ENCODE measurements at places on chromosomes 2 and 18. TPM values are rescaled to one million over a fixed set of nuclear protein-coding genes. Genes with fewer than 3 reads are reported as not detected.

The LONRF2 gene
- not detected for total RNA-seq

GRCh38 chr2:112881217-112881985, 29.6 kb upstream of the IL37 start:
- DNase-seq, result peak; percentile 14

DNA sequence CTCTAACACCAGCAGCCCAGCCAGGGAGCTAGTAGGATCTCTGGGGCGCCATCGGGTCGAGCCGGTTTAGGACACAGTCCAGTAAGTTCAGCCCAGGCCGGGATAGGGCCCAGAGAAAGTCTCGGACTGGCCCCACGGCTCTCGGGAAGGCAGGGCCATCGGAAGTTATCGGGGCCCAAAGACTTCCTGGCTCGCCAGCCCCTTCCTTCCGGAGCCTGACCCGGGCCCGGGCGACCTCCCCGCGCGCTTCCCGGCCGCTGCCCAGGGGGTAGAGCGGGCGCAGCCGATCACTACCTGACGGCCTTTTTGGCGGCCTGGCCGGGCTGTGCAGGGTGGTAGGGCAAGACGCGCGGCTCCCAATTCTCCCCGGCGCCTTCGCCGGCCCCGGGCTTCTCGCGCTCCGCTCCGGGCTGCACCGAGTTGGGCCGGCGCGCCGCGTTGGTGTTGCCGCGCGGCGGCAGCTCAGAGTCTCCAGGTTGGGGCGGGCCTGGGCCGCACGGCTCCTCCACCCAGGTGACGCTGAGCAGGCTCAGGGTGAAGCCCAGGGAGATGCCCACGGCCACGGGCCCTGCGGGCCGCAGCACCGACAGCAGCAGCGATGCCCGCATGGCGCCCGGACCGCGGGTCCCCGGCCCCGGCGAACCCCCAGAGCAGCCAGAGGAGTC, 546 bp downstream of the CHPF start:
- peak; percentile 15 for DNase-seq

DNA sequence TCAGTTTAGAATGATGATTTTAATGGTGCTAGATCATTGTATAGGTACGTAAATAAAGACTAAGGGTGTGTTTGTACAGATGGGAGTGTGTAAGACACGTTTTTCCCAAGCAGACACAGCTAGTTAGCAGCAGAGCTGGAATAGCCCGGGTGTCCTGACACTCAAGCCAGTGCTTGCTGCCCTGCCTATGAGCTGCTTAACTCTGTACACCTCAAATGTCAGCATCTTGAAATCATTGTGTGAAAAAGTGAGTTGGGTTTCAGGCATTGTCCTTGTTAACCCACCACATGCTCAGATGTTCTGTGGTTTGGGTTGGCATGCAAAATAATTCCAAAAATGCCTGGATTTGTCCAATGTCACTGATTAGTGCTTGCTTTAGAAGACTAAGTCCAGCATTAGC, 13.0 kb upstream of the TET3 start:
- no peak for DNase-seq

DNA sequence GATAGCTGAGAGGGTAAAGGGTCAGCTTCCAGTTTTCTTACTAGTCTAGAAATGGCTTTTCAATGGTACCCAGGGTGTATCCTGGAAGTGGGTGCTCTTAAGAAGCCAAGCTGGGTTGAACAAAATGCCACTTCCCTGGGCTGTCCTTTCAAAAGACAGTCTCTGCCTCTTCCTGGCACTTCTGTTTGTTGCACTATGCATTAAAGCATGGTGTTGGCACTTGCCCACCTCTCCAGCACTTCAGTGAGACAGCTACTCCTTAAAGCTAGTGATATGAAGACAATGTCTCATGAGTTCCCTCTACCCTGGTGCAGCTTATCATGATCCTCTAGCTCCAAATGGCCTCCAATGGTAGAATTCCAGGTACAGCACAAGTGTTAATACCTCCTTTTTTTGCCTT, 74.3 kb upstream of the IGFBP5 start:
- no peak for DNase-seq

- no peak for DNase-seq
These were observed 273.6 kb upstream of the NRP2 start for GRCh38 chr2:205408696-205409095.

DNA sequence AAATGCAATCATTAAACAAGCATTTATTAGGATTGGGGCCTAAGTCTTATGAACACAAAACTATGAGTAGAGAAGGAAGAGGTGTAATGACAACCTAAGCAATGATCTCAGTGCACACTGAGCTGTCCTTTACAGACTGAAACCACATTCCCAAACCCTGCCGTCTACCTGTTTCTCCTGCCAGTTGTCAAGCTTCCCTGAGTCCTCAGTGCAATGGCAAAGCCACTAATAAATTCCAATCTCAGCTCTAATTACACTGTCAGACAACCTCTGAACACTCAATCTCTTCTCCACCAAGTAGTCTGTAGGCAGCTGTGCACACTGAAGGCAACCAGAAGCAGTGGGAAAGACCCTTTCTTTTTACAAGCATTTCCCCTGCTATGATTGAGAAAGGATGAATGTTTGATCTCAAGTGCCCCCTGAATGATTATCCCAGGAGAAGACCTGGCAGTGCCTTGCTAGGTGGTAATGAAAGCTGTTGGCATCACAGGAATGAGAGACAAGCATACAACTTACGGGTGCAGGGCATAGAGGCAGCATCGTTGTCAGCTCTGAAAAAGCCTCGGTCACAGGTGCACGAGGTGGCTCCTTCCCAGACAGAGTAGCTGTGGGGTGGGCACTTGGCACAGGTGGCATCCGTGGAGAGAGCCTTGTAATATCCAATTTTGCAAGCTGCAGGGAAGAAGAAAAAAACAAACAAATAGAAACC, 71.4 kb downstream of the EPHA4 start:
- DNase-seq, result no peak

The MOCOS gene
- under 0.01 TPM for total RNA-seq

The KATNAL2 gene
- total RNA-seq, result 0.40 TPM

DNA sequence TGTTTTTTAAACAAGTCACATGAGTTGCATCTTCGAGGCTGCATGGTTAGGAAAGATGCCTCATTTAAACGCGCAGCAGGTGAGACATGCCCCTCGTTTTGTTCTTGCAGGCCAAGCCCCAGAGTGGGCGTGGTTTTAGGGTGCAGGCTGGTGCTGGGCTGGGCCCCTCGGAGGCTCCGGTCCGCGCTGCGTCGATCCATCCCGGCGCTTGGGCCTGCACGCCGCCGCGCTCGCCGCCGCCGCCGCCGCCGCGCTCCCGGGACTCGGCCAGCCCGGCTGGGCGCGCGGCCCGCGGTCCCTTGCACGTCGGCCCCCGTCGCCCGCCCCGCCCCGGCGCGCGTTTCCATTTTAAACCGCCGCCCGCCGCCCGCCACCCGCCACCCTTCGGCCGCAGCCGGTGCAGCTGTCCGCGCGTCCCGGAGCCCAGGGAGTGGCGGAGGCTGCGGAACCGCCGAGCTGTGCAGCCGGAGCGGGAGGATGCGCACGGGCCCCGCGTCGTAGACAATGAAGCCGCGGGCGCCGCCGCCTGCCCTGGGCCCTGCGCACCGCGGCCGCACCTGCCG, 175.5 kb downstream of the AGAP1 start:
- DNase-seq, result peak; percentile 75

The IL36B gene
- total RNA-seq, result not detected

DNA sequence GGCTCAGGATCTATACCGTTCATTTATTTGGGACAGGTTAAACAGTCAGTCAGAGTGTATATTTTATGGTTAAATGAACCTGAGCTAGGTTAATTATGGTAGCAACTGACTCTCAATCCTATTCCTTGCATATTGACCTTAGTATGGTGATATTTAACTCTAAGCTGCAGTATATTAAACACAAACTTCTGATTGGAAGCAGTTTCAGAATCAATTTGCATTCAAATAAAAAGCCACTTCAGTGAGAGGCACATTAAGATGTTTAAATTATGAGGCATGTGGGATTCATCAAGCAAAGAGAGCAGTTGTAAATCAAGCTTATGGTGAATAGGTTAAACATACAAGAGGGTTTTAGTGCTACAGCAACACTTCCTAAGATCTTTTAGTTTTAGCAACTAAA, 40.4 kb downstream of the FRZB start:
- DNase-seq, result no peak

- DNase-seq, result no peak
These were observed 20.9 kb upstream of the TEX44 start for GRCh38 chr2:231571661-231572191.

DNA sequence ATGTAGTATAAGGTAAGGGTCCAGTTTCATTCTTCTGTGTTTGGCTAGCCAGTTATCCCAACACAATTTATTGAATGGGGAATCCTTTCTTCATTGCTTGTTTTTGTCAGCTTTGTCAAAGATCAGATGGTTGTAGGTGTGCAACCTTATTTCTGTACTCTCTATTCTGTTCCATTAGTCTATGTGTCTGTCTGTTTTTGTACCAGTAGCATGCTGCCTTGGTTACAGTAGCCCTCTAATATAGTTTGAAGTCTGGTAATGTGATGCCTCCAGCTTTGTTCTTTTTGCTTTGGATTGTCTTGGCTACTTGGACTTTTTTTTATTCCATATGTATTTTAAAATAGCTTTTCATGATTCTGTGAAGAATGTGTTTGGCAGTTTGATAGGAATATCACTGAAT, 222.1 kb downstream of the XIRP2 start:
- no peak for DNase-seq

- DNase-seq, result no peak
These were observed 295.8 kb upstream of the ACVR2A start for GRCh38 chr2:147549054-147549453.

The RAB17 gene
- 12.6 TPM for total RNA-seq

- DNase-seq, result no peak
These were observed 3.7 kb downstream of the MLPH start for GRCh38 chr2:237490795-237491194.

The VIT gene
- total RNA-seq, result 0.22 TPM

GRCh38 chr2:227906991-227907390, 35.6 kb downstream of the DAW1 start:
- no peak for DNase-seq

The MC5R gene
- not detected for total RNA-seq

DNA sequence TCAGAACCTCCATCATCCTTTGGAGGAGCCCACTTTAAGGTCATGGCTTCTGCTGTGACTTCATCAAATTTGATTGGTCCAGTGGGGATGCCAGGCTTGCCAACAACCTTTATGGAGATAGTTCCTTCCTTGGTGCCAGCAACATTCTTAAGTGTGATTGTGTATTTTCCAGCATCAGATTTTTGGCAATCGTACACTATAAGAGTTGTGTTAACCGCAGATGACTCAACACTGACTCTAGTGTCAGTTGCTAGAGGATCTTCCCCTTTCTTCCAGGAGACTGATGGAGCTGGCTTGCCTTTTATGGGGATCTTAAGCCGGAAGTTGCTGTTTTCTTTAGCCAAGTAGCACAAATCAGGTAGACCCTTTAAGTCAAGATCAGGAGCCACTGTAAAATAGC, 98.7 kb downstream of the PLEKHA3 start:
- peak; percentile 4 for DNase-seq

DNA sequence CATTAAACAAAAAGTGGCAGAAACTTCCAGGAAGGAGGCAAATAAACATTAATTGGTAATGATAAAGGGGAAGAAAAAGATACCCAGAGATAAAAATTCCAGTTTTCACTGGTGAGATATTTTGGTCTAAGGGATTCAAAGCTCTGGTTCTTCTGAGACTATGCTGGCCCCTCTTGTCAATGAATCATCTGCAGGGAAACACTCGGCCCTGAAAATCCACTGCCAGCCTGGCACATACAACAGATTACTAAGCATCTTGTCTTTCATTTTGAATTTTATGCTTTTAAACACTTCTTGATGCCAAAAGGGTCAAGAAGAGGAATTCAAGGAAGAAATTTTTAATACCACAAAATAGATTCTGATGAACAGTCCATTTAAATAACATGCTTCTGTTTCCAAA, 1603.8 kb upstream of the ZEB2 start:
- DNase-seq, result no peak

The LRRTM1 gene
- total RNA-seq, result not detected

DNA sequence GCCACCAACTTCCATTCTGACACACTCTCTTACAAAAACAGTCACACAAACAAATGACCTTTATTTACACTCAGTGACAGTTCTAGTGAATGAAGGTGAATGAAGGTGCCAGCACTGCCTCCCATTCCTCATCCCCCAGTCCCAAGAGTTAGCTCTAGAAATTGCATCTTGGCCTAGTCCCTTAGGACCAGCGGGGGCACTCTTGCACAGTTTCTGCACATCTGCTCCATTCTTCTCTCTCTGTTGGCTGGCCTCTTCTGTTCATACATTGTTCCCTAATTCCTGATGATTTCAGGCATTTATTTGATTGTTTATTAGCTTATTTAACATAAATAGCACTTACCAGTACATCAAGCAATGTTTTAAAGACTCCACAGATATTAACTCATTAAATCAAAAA, 30.9 kb downstream of the GAREM1 start:
- DNase-seq, result no peak

GRCh38 chr2:24920809-24921441, 888 bp upstream of the ADCY3 start:
- DNase-seq, result peak; percentile 20

DNA sequence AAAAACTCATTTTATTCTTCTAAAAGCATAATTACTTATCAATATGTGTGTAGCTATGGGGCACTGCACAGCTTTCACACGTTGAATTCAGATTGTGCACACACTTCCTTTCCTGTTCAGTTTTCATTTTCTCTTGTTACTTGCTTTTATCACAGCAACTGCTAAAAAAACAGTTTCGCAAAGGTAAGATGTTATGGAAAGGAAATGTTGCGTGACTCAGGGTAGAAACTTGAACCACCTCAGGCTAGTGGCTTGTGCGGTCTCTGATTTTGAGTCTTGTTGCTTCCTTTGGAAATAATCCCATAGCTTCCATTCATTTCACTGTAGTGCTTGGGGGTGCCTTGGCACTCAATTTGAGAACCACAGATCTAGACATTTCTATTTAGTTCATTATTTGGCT, 171.9 kb downstream of the FMNL2 start:
- DNase-seq, result no peak

The SLC30A3 gene
- 16.9 TPM for total RNA-seq

GRCh38 chr2:72862239-72862988, 24.8 kb upstream of the SPR start:
- peak; percentile 90 for DNase-seq

DNA sequence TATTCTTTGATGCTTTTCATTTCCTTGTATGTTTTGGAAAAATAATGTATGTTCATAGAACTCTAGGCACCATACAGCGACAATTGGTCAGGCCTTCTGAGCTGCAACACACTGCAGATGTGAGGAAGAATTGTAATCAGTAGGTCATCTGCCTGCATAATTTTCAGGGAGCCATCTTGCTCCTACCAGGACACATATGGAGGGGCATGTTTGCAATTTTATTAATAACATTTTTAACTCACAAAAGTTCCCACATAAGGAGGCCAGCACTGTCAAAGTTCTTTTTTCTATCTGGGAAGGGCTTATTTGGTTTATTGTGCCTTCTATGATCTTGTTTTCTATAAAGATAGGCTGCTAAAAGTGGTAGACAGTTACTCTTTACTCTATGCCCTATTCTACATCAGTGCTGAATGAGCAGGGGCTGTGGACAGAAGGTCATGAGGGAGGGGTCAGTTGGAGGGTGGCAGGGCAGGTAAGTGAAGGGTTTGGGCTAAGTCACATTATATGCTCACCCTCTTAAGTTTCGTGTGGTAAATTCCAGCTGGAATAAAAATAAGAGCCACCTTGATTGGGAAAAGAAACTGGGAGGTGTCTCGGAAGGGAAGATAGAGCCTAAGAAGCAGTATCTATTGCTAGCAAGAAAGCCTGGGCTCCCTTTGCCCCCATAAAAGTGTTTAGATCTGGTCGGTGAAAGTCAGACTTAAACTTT, 126.3 kb downstream of the PLCL1 start:
- DNase-seq, result no peak

Measured in lung microvascular endothelial cell (primary cell).